ENCODE measurements at places on chromosomes 11 and 22. TPM values are rescaled to one million over a fixed set of nuclear protein-coding genes. Genes with fewer than 3 reads are reported as not detected.
A peak's percentile ranks its signal among the peaks of the same experiment; 100 is the strongest.

Gene SLC22A8
- not detected for total RNA-seq

Gene CHRNA10
- total RNA-seq = not detected

Gene OR51E2
- total RNA-seq = not detected

Gene HEPACAM
- total RNA-seq = 0.49 TPM

Gene CARNS1
- total RNA-seq = 7.9 TPM

Gene APOBEC3B
- total RNA-seq = 0.42 TPM

Gene RGL4
- total RNA-seq = not detected

Gene ELP4
- 16.9 TPM for total RNA-seq

Gene NLRP14
- not detected for total RNA-seq

Gene CNGA4
- total RNA-seq = not detected

DNA sequence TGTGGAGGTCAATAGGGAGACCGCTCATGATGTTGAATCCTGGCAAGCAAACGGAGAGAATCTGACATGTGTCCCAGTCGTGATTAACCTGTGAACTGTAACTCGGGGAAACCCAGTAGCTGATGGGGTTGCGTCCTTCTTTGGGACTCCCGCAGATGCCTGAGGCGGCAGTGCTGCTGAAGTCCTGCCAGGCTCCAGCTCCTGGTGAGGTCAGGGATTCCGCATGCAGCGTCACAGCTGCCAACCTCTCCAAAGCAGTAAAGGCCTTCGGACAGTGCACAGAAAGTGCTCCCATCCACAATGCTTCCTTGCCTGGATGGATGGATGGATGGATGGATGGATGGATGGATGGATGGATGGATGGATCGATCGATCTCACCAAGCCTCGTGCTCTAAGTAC is 13.5 kb downstream of the KCNQ1 start:
- H3K27ac ChIP-seq = no peak overlapping the region
- no peaks in the 10 kb centered on the region for H3K27me3 ChIP-seq
- no peaks in the 10 kb centered on the region for H3K4me1 ChIP-seq
- no peaks in the 10 kb centered on the region for H3K36me3 ChIP-seq

GRCh38 chr11:29343465-29344333 is 673.1 kb downstream of the KCNA4 start:
- H3K27me3 ChIP-seq = no peaks in the 10 kb centered on the region
- H3K27ac ChIP-seq = no peak overlapping the region
- H3K4me1 ChIP-seq = no peaks in the 10 kb centered on the region
- no peak overlapping the region for H3K4me3 ChIP-seq
- no peaks in the 10 kb centered on the region for H3K36me3 ChIP-seq

DNA sequence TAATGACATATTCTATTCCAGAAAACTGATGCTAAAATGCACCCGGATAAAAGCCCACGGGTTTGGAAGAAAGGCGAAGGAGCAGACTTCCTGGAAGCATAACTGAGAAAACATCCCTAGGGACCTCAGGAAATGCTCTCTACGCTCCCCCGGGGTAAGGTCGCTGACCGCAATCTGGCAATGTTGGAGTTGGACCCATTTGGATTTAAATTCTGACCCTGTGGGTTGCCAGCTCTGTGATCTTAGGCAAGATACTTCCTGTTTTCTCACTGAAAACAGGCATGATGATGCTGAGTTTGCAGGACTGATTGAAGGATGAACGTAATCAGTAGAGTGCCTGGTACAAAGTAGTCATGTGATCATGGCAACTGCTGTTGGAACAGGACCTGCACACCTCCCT is 1054.0 kb downstream of the NTM start:
- no peak for DNase-seq
- H3K4me3 ChIP-seq = no peak overlapping the region
- H3K27me3 ChIP-seq = no peaks in the 10 kb centered on the region
- H3K36me3 ChIP-seq = no peaks in the 10 kb centered on the region
- no peaks in the 10 kb centered on the region for H3K4me1 ChIP-seq

GRCh38 chr11:130642994-130643393 is 194.5 kb downstream of the ADAMTS15 start:
- no peak for DNase-seq
- no peaks in the 10 kb centered on the region for H3K27me3 ChIP-seq
- no peak overlapping the region for H3K4me3 ChIP-seq
- H3K27ac ChIP-seq = no peak overlapping the region

- DNase-seq = peak; percentile 70
- no peaks in the 10 kb centered on the region for H3K36me3 ChIP-seq
- peak overlapping the region; percentile 71 for H3K4me3 ChIP-seq
- no peaks in the 10 kb centered on the region for H3K27me3 ChIP-seq
These were observed 34.3 kb upstream of the CREB3L1 start for GRCh38 chr11:46242952-46243795.

DNA sequence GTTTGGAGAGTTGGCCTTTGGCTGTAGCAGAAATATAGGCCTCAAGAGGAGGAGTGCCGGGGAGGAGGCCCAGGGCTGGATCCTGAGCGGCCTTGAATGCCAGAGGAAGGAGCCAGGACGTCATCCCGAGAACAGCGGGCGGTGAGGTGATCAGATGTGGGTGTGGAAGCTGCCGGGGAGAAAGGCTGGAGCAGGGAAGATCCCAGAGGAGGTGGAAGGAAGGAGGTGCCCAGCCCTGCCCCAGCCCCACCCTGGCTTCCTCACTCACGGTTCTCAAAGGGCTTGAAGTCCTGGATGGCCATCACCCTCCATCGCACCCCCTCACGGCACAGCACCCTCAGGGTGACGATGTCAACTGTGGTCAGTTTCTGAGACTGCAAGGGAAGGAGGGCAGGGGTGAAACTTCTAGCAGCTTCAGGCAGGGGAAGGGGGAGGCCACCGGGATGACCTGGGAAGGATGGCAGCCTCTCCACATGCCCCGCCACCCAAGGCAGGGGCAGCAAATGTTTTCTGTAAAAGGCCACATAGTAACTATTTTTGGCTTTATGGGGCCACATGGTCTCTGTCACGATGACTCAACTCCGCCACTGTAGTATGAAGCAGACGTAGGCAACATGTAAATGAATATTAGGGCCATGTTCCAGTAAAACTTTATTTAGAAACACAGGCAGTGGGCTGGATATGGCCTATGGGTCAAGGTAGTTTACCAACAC is 10.7 kb downstream of the IL2RB start:
- no peak overlapping the region for H3K27ac ChIP-seq
- no peaks in the 10 kb centered on the region for H3K4me1 ChIP-seq
- H3K4me3 ChIP-seq = no peak overlapping the region
- DNase-seq = no peak
- H3K36me3 ChIP-seq = no peaks in the 10 kb centered on the region

- H3K36me3 ChIP-seq = no peaks in the 10 kb centered on the region
- no peak overlapping the region for H3K4me3 ChIP-seq
- no peak overlapping the region for H3K27ac ChIP-seq
- DNase-seq = no peak
- H3K27me3 ChIP-seq = no peaks in the 10 kb centered on the region
These were observed 259.9 kb downstream of the BUD13 start for GRCh38 chr11:116512841-116513240.
